Activated CD4-positive, alpha-beta memory T cell treated with anti-CD3 and anti-CD28 coated beads, Interleukin-2, amount 10 ng/mL, durations not matched to agents 7 days and 5 days (primary cell): ENCODE measurements at places on chromosomes 2 and 18.

GRCh38 chr2:175293776-175294175 is 112.3 kb upstream of the ATP5MC3 start:
- H3K27me3 ChIP-seq, result peaks cover 44% of the 10 kb centered on the region
- no peak overlapping the region for H3K27ac ChIP-seq
- no peaks in the 10 kb centered on the region for H3K36me3 ChIP-seq
- no peak overlapping the region for H3K4me3 ChIP-seq

DNA sequence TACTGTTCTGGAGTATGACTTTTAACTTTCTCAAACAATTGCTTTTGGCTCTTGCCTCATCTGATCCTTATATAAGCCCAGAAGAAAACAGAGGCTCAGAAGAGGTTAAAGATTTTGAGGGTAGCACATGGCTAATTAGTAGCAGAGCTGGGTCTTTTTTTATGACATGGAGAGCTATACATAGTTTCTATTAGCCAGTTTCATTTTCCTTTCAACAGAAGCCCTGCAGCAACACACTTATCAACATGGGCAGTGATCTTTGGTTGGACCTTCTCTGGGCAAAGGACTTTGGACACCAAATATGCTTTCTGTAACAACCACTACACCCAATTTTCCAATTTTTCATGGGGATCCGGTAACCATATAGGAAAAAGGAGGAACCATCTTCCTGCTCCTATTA is 64.9 kb downstream of the NCKAP5 start:
- H3K4me3 ChIP-seq, result no peak overlapping the region
- H3K27ac ChIP-seq, result no peak overlapping the region
- H3K4me1 ChIP-seq, result no peaks in the 10 kb centered on the region
- no peaks in the 10 kb centered on the region for H3K27me3 ChIP-seq
- H3K36me3 ChIP-seq, result no peaks in the 10 kb centered on the region
- no peak for DNase-seq

DNA sequence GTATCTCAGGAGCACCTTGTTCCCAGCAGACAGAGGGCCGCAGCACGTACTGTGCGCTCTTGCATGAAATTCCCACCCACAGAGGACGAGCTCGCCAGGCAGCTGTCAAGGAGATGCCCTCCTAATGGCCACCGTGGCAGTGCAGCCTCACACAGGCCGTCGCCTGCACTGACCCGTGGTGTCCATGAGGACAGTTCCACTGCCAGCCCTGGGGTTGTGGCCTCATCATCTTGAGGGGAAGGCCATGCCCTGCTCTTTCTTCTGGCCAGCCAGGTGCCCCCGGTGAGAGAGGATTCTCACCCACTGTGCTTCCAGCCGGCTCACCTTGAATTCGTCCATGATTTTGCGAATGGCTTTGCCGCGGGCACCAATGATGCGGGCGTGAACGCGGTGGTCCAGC is 42.0 kb downstream of the ANO7 start:
- no peaks in the 10 kb centered on the region for H3K4me1 ChIP-seq
- no peak overlapping the region for H3K27ac ChIP-seq
- H3K27me3 ChIP-seq, result no peaks in the 10 kb centered on the region
- DNase-seq, result no peak
- peaks cover 64% of the 10 kb centered on the region for H3K36me3 ChIP-seq

GRCh38 chr2:206305523-206306245 is 31.2 kb downstream of the ZDBF2 start:
- H3K27ac ChIP-seq, result no peak overlapping the region
- H3K4me3 ChIP-seq, result no peak overlapping the region
- H3K4me1 ChIP-seq, result no peaks in the 10 kb centered on the region
- no peak for DNase-seq

DNA sequence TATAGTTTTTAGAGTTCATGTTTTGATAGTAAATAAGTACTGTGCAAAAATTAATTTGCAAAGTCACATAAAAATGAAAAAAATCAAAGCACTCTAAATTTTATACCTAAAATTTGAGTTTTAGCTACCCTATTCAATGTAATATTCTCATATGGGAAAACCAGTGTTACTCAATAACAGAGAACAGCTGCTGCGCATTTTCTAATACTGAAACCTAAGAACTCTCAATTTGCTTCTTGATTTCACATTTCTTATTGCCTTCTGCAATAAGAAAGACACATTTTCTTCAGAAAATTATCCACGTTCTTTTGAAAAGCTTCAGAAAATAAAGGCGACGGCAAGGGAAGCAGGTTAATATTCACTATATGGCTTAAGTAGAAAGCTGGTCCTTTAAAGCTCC is 199.1 kb upstream of the CCDC150 start:
- no peaks in the 10 kb centered on the region for H3K36me3 ChIP-seq
- no peak for DNase-seq
- H3K27me3 ChIP-seq, result peaks cover 19% of the 10 kb centered on the region
- no peak overlapping the region for H3K27ac ChIP-seq
- no peaks in the 10 kb centered on the region for H3K4me1 ChIP-seq
- no peak overlapping the region for H3K4me3 ChIP-seq
